COR-L47 (cell line): ENCODE measurements at places on chromosomes 11 and 22.
A peak's percentile ranks its signal among the peaks of the same experiment; 100 is the strongest.

DNA sequence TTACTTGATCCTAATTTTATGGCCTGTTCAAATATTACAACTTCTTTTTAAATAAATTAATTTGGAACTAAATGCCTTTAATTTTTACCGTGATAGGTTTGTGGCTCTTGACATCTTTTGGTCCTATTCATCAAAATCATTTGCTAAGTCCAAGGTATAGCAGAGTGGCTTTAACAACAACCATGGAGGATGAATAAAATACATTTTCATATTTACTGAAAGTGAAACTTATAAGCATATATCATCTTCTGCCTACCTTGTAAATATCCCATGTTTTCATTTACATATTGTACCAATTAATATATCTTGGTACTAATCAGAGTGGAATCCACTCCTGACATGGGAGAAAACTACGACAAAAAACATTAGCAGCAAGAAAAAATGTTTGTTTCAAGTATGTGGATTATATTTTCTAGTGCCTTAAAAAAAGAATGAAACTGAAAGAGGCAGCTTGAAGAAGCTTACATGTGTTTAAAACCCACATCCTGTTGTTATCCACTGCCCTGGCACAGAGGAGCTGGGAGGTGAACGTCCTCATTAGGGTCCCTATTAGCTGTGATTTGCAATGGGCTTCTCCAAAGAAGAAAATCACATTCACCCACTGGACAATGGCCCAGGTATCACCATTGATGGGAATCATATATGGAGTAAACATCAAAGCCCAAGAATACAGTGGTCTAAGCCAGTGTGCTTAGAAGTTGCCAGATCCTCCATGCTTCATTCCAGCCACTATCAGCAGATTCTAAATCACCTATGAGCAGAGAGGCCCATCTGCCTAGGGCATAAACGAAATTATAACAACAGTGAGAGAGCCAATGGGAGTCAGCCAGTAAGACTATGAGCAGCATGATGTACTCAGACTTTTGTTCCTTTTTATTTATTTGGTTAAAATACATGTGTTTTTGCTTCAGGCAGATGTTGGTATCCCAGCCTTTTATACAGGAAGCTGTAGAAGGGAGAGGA is 84.7 kb downstream of the MAML2 start:
- no peak for DNase-seq

- no peak for DNase-seq
Observed at GRCh38 chr11:36093548-36093947, 149.7 kb downstream of the LDLRAD3 start.

DNA sequence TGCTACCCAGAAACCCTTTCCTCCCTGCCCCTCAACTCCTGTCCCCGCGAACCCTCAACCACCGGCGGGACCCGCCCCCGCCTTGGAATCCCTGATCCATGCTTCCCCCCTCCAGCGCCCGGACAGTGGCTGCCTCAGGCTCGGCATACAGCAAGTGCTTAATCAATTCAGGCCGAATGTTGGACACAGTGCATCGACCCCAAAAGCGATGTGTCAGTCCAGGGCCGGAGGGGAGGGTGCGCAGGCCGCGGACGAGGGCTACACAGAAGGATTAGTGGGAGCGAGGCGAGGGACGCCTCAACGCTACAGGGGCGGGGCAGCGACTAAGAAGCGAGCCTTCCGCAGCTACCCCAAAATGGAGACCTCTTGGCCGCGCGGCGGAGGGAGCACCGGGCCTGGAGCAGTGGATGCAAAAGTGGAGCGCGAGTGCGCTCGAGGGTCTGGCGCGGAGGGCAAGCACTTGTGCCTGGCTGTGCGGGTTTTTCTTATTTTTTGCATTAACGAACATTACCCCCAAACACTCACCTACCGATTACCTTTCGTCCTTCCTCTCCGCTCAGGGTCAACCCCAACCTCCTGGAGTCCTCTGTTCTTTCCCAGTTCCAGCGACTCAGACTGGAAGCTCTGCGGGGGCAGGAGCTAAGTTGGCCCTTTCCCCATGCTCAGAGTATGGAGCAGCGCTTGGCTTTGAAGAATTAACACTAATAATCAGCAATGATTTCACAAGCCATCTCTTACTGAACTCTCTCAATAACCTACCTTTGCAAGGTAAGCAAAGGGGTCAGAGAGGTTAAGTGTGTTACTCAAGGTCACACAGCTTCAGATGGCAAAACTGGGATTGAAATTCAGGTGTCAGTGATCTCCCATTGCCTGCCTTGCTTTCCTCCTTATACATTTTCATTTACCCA is 30.0 kb upstream of the WNT11 start:
- no peak for DNase-seq

DNA sequence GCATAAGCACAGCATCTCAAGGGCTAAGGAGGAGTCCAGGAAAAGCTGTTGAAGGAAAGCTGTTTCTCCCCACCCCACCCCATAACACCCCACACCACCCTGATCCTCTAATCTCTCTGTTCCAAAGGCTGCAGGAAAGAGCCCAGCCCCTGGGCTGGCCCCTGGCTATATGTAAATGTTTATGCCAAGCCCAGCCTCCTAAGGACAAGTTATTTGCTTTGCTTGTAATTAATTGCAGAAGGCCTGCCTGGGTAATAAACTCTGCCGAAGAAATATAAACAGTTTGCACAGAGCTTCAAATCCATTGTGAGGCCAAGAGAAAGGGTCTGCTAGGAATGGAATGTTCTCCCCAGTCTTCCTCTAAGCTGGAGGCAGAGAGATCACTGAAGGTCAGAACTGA is 21.2 kb downstream of the ARRB1 start:
- DNase-seq: peak; percentile 27

DNA sequence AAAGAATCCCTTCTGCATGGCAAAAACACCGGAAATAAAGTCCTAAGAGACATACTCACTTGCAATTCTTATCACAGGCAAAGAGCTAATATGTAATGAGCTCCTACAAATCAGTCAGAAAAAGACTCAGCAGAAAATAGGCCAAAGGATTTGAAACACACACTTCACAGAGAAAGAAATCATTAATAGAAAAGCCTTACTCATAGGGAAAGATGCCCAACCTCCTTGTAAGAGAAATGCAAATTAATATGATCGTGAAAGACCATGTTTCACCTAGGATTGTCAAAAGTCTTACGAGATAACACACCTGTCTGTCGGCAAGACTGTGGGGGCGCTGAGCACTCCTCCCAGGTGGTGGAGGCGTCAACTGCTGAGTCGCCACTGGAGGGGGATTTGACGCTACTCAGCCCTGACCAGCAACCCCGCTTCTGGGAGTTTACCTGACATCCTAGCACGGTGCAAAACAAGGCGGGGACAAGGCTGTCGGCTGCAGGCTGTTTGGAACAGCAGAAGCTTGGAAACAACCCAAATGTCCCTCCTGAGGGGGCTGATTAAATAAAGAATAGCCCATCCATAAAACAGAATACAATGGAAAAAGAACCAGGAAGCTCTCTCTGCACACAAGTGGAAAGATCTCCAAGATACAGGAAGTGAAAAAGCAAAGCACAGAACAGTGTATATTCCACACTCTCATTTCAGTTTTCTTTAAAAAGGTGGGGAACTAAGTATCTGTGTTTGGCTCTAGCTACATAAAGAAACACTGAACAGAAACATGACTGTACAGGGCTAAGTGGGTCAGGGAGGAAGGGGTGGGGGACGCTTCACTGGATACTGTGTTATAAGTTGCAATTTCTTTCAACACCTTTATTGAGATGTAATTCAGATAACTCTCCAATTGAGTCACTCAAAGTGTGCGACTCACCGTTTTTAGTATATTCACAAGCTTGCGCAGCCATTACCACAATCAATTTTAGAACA is 11.5 kb downstream of the CSNK1E start:
- peak; percentile 80 for DNase-seq
